ENCODE measurements at places on chromosomes 7 and 10. TPM values are rescaled to one million over a fixed set of nuclear protein-coding genes. Genes with fewer than 3 reads are reported as not detected.

Gene NCOA4
- 149 TPM for total RNA-seq

Gene ST8SIA6
- total RNA-seq = 0.14 TPM

Gene ELMO1
- total RNA-seq = under 0.01 TPM

Gene HOXA13
- total RNA-seq = 10.0 TPM

Gene ZPBP
- total RNA-seq = not detected

Gene FAM180A
- 7.2 TPM for total RNA-seq

Gene SH2B2
- total RNA-seq = 4.7 TPM

Gene SPDYE6
- total RNA-seq = not detected

Gene NKX1-2
- total RNA-seq = not detected

Gene PRF1
- not detected for total RNA-seq

Gene ZC3HAV1L
- 20.2 TPM for total RNA-seq

Gene NPM3
- total RNA-seq = 134 TPM

Gene ASB10
- total RNA-seq = not detected

Gene TMEM213
- not detected for total RNA-seq

Gene DKK1
- 266 TPM for total RNA-seq

Gene ABCC2
- 0.89 TPM for total RNA-seq

Gene EBLN1
- total RNA-seq = not detected

Gene NXPH1
- total RNA-seq = not detected

Gene SPDYE8
- not detected for total RNA-seq

Gene SPDYE5
- total RNA-seq = not detected

Gene SLC18A3
- total RNA-seq = not detected

Gene TEX47
- total RNA-seq = not detected

Gene DNAH11
- total RNA-seq = 1.2 TPM

Gene MMRN2
- 2.4 TPM for total RNA-seq

Gene VAX1
- not detected for total RNA-seq
